Activated CD4-positive, alpha-beta T cell treated with anti-CD3 and anti-CD28 coated beads, Interleukin-2, amount 50 U/mL, for 48 hours (primary cell): ENCODE measurements at places on chromosomes 4 and X.

DNA sequence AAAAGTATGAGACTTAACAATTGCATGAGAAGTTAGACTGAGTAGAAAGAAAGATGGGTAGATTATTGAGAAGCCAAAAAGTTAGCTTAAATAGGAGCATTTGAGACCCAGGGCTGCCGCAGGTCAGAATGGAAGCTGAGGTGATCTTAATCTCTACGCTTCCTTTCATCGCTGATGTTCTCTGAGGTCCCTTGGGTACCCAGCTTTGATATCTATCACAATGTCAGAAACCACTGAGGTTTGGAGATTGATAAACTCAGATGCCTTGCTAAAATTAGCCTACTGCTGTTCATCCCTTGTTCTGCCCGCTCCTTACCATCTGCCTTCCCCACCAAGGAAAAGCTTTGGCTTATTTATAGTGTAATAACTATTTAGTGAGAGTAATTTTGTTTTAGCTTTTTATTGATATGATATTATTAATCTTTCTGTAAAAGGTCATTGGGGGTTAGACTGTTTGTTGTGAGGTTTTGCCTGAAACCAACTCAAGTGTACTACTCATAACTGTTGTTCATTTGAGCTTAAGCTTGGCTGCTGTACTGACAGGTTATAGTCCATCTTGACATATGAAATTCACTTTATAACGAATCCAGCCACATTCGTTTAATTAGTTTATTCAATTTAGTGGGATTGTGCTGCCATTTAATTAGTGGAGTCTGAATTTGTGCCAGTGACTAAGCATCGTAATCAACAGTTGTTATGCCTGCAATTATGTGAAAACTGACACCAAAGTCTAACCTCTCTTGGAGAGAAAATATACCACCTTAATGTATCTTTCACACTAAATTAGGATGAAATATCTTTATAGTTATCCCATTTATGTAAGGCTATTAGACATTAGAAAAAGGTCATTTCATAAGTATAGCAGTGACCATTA is 15.1 kb downstream of the MCUB start:
- no peak for DNase-seq

DNA sequence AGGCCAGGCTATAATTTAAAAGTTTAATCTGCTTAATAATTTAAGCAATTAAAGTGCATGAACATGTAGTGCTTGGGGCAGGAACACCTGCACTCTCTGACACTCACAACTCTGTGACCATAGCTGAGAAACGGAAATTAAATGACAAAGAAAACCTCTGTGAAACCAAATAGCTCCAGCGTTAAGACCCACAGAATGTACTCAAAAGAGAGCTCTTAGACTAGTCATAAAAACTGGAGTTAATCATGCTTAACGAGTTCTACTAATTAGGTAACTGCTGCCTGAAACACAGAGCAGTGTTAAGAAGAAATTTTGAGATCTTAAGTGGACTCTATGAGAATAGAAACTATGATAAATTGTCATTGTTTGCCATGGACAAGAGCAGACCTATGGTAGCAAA is 174.4 kb upstream of the SPIN4 start:
- no peak for DNase-seq

DNA sequence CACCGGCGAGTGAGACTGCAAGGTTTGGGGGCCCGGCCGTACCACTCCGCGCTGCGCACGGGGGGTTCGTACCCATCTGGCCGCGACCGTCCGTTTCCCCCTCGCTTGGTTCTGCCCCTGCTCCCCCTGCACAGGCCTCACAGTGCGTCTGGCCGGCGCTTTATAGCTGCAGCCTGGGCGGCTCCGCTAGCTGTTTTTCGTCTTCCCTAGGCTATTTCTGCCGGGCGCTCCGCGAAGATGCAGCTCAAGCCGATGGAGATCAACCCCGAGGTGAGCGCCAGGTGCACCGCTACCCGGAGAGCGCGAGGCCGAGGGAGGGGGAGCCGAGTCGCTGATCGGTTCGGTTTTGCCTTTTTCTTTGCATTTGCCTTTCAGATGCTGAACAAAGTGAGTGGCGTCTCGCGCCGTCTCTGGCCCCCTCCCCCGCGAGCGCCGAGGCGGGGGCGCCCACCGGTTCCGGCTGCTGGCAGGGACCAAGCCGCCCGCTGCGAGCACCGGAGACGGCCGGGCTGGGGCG is at the start of gene UCHL1:
TSS of gene UCHL1 (plus strand) at position 189 of the 517 bp plus-strand sequence. CDS start at position 238, 49 bp downstream.
- no peak for DNase-seq

DNA sequence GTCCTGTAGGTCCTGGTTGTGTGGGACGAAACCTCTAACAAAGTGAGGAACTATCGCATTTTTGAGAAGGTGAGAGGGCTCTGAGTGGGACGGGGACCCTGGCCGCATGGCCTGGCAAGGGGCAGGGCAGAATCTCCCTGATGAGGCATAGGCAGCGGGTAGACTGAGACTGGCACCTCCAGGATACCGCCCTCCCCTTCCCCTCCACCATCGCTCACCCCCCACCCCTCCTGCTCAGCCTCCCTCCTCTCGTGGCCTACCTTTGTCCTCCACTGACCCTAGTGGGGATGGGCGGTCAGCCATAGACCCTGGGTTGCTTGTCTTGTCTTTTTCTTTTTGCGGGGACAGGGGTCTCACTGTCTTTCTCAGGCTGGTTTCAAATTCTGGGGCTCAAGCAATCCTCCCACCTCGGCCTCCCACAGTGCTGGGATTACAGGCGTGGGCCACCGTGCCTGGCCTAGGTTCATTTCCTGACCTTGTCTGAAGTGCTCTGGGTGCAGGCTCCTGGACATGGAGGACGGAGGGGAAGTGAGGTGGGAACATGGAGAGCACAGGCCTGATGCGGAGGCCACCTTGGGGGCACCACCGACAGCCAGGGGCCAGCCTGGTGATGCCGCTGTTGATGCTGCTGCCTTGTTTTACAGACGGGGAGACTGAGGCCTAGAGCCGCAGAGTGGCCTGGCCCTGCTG is 10.5 kb upstream of the ADD1 start:
- DNase-seq, result no peak

- DNase-seq, result peak; percentile 41
Observed at GRCh38 chr4:6909970-6910339, 329 bp downstream of the TBC1D14 start.
